HCT116 (cell line): ENCODE measurements at places on chromosomes 11 and 22. TPM values are rescaled to one million over a fixed set of nuclear protein-coding genes. Genes with fewer than 3 reads are reported as not detected.
A peak's percentile ranks its signal among the peaks of the same experiment; 100 is the strongest.

- DNase-seq, result no peak
Observed at GRCh38 chr11:64110465-64111375, 55.2 kb downstream of the MACROD1 start.

DNA sequence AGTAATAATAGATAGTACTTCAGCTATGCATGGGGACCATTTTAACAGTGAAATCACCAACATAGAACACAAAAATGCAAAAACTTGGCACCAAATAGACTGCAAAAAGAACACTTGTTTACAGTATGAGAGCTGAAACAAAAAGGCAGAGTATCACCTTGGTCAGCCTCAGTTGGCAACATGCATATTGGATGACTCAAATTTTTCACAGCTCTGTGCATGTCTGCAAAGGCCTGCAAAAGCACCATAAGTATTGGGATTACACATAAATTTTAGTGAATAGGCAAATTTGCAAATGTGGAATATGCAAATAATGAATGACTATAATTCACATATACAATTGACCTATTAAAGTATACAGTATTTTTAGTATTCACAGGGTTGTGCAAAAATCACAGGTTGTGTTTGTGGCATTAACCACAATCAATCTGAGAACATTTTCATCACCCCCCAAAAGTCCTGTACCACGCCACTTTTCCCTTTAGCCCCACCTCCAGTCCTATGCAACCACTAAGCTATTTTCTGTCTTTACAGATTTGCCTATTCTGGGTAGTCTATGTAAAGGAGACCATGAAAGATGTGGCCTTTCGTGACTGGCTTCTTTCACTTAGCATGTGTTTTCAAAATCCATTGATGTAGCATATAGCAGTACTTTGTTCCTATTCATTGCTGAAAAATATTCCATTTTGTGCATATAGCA is 47.2 kb downstream of the CCDC15 start:
- no peak for DNase-seq

GRCh38 chr11:5197536-5197935 is 2.9 kb downstream of the OR51V1 start:
- DNase-seq, result no peak

DNA sequence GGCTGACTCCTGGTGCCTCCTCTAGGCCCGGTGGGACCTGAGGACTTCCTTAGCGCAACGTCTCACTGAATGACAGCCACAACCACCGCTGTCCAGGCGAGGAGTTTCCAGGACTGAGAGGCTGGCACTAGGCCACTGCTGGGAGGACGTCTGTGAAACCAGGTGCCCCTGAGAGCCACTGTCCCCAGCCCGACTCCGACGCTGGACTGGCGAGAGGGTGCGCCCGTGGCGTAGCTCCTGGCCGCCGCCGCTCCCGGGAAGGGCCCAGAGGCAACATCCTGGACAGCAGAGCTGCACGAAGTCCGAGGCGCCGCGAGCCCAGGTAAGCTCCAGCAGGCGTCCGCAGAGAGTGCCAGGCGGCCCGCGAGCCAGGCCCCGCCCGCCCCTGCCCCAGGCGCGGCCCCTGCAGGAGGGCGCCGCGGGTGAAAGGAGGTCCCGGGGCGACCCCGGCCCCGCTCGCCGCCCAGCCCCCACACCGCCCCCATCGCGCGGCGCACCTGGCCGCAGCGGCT is 525 bp downstream of the DGCR2 start:
- DNase-seq, result no peak

DNA sequence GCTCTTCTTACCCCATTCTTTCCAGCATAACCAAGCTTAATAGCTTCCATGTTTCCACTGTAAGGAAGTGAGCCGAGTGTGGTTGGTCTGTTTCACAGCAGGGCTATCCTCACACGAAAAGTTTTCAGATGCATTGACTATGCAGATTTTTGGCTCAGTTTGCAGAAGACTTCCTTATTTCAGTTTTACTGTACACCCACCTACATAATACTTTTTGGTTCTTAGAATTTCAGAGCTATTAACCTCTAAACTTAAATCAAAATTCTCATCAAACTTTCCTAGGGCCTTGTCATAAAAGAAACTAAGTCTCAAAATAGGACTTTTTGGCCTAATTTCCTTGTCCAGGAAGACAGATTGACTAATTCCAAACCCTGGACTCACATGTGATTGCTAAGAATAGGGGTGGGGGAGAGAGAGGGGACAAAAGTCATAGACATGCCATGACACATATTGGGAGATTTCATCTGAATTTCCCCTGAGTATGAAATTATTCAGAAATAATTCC is 7.3 kb upstream of the EHF start:
- no peak for DNase-seq

DNA sequence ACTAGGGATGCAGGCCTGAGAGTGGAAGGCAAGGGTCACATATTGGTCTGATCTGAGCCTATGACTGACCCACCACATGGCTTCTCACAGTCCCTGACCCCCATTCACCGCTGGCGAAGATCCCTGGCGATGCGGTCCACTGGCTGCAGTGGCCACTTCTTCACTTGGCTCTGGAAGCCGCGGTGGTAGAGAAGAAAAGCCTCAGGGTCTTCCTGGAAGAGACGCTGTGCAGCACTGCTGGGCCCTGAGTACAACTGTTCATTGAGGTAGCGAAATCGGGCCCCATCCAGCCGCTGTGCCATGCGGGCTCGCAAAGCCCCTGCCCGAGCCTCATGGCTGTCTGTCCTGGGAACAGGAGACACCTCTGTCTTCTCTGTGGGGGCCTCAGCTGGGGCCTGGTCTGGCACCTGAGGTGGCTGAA is 2.4 kb downstream of the RRP8 start:
- DNase-seq, result no peak

GRCh38 chr11:76807206-76807875 is 24.2 kb downstream of the TSKU start:
- DNase-seq, result no peak

DNA sequence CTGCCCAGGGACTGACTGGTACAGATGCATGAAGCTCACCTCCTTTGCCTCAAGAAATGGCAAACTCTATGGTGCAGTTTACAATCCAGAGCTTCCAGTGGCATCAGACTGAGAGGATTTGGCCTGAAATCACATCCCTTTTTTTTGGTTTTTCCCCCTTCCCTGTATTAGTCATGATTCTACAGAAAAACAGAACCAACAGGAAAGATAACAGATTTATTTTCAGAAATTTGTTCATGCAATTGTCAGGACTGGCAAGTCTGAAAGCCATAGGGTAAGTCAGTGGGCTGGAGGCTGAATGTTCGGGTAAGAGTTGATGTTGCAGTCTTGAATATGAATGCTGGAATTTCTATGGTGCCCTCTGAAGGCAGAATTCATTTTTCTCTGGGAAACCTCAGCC is 12.0 kb upstream of the ZDHHC13 start:
- no peak for DNase-seq

DNA sequence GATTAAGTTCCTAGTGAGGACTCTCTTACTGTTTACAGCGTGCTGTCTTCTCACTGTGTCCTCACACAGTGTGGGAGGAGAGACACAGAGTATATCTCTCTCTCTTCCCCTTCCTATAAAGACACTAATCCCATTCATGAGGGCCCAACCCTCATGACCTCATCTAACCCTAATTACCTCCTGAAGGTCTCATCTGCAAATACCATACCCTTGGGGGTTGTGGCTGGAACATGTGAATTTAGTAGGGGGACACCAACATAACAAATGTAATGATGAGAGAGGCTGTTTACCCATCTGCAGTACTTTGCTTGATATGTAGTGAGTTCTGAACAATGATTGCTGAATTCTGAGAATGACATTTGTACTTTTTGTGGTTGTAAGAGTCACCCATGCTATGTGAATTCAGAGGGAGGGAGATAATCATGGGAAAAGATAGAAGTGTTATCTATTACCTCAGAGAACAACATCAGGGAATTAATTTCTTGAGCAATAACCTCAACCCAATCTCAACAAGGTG is 4.9 kb upstream of the OR52W1 start:
- no peak for DNase-seq

DNA sequence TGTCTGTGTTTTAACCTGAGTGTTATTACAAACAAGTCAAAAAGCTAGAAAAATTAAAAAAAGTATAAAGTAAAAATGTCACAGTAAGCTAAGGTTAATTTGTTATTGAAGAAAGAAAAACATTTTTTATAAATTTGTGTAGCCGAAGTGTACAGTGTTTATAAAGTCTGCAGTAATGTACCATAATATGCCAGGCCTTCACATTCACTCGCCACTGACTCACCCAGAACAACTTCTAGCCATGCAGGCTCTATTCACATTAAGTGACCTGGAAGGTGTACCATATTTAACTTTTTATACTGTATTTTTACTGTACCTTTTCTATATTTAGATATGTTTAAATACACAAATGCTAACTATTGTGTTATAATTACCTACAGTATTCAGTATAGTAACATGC is 14.7 kb upstream of the FDX1 start:
- DNase-seq, result no peak

- no peak for DNase-seq
Observed at GRCh38 chr22:27989758-27990450, 70.8 kb upstream of the PITPNB start.

DNA sequence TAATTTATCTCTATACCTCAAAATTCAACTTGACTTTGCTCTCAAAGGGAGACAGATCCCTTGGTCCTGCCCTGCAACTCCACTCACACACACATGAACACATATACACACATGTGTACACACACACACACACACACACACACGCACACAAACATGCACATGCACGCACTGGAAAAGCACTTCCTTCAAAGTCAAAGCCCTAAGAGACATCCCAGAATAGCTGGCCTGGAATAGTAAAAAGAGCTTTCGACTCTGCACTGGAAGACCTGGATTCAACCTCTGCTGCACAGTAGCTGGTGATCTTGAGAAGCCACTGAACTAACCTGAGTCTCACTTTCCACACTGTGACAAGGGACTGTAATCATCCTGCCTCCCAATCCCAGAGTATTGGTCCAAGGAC is 26.8 kb downstream of the TENM4 start:
- DNase-seq, result no peak

DNA sequence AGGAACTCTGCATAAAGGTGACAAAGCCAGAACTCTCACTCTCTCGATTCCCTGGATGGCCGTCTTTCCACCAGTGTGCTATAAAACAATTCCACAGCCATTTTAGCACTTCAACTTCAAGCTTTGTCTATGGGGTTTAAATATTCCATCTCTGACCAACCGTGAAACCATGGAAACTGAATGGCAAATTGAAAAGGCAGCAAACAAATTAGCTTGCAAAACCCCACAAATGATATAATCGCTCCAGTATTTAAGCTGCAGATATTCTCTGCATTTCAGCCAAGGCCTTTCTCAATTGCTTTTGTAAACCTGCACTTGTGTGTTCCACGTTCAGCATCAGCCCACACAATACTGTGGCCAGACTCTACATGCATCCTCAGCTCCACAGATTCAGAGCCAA is 131.7 kb upstream of the ISX start:
- no peak for DNase-seq

DNA sequence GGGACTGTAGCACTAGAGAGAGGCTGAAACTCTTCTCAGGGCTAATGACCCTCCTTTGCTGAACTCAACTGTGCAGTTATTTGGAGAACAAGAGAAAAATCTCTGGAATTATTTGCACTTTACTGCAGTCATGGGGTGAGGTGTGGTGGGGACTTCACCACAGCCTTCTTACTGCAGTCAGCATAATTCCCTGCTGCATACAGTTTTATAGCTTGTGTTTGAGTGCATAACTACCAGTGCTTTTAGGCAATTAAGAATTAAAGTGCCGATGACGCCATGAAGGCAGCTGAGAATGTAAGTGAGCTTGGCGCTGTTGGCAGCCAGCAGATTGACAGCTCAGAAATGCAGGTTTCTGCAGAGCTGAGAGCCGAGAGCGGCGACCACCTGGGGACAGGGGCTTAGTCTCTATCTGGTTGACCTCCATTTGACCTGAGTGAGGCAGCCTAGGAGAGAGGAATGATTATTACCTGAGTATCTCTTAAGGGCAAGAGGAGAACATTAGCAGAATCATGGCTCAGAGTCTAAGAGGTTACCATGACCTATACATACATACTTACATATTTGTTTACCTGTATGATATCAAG is 830.0 kb downstream of the NTM start:
- DNase-seq, result no peak

DNA sequence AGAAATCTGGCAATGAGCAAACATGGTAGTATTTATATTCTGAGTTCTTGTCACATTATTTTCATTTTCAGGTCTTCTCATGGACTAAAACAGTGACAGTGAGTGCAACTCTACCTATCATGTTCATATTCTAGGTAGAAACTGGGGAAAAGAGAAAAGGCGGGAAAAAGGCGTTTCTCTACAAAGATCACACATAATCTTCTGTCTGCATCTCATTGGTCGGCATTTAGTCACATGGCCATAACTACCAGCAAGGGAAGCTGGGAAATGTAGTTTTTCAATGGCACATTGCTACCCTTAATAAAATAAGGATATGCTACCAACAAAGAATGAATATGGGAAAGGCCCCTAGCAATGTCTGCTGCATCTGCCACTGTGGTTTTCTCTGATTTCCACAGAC is 57.6 kb upstream of the B3GAT1 start:
- DNase-seq, result peak; percentile 24

DNA sequence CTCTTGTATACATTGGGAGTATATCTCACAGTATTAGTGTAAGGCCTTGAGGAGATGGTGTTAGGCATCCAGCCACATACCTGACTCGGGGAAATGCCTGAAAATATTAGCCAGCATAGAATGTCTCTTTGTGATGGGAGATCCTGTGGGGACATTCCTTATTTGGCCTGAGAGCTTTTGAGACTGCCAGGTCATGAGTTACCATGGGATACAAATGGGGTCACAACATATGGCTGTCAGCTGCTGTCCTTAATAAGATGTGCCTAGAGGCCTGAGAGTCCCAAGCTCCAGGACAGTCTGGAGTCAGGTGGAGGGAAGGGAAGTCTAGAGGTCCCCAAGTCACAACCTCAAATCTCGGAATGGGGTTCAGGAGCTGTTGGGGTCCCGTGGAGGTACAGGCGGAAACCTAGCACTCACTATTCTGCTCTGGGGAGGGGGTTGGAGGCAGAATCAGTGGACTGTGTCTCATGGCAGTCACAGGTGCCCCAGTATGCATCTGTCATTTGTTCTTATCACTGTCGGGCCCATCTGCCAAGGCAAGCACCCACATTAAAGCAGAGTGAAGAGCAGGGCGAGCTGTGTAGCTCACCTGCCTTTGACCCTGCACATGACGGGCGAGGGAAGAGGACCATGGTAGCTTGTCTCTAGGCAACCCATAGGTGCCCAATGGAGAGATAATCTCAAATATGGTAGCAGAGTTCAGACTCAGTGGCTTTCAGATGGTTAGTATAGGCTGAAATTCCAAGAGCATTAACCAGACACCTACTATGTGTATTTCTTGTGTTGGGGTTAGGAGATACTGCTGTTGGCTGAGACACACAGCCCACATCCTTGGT is 29.9 kb downstream of the KCNQ1OT1 start:
- DNase-seq, result no peak

Gene CCDC73
- total RNA-seq, result not detected

Gene MAPK8IP2
- 6.4 TPM for total RNA-seq

Gene RELT
- 13.8 TPM for total RNA-seq

Gene CATSPER1
- total RNA-seq, result 2.4 TPM

Gene PLAAT2
- total RNA-seq, result not detected

Gene MMP11
- 7.4 TPM for total RNA-seq

Gene RIMBP3C
- total RNA-seq, result 0.15 TPM

Gene TIMP3
- 2.2 TPM for total RNA-seq

Gene ADM2
- 12.8 TPM for total RNA-seq
